ENCODE measurements at places on chromosomes 3 and 15.

- no peak for DNase-seq
Measured at GRCh38 chr3:147653367-147653923, 244.3 kb downstream of the ZIC1 start.

DNA sequence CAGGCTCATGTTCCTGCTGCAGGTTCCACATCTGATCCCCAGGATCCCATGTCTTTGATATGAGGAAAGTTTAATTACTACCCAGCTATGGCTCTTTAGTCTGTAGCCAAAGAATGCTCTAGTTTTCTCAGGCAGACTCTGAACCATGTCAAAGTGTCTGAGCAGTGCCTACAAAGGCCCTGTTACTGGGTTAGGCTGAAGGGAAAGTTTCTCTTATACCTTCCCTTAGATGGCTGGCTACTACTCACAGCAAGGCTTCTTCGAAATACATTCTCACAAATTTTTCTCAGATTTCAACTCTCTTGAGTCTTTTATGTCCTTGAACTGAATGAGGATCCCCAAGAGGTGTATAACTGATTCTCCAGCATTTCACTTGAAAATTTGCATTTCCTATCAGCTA lies 102.4 kb downstream of the NR1D2 start:
- DNase-seq, result no peak

DNA sequence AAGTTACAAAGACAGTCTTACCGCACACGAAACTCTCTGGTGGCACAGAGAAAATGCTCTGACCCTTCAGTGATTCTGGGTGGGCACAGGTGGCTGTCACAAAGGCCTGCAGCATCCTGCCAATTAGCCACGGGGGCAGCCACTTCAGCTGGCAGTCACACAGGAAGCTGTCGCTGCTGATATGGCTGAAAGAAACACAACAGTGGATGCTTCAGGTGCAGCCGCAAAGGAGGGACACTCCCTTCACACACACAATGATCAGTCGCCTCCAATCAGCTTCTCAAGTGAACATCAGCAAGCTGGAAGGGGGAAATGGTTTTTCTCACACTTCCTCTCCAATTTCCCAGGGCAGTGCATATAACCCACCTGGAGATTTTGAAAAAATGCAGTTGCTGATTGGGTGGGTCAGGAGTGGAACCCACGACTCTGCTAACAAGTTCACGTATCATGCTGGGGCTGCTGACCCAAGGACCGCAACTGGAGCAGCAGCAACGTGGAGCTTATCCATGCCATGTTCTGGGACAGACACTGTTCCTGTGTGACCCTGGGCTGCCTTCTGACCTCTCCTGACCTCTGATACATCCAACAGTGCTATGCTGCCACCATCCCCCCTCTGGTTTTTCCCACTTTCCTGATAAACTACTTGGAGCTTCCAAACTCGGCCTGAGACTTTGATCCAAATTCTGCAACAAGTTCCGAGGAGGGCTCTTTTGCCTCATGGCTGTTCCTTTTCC lies 106.6 kb downstream of the LRIG1 start:
- DNase-seq, result no peak

DNA sequence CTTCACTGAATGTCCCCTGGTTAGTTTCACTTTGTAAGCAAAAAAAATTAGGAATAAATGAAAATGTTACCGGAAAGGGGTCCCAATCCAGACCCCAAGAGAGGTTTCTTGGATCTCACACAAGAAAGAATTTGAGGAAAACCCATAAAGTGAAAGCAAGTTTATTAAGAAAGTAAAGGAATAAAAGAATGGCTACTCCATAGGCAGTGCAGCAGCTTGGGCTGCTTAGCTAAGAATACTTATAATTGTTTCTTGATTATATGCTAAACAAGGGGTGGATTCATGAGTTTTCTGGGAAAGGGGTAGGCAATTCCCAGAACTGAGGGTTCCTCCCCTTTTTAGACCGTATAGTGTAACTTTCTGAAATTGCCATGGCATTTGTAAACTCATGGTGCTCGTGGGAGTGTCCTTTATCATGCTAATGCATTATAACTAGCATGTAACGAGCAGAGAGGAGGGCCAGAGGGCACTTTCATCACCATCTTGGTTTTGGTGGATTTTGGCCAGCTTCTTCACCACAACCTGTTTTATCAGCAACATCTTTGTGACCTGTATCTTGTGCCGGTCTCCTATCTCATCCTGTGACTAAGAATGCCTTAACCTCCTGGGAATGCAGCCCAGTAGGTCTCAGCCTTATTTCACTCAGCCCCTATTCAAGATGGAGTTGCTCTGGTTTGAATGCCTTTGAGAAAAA lies 41.0 kb upstream of the CMSS1 start:
- no peak for DNase-seq

GRCh38 chr15:30043211-30043655 lies 39.5 kb upstream of the GOLGA8J start:
- DNase-seq, result no peak

GRCh38 chr3:171363202-171363601 lies 97.0 kb downstream of the TNIK start:
- DNase-seq, result no peak

GRCh38 chr15:51285399-51285798 lies 53.0 kb downstream of the CYP19A1 start:
- DNase-seq, result no peak

DNA sequence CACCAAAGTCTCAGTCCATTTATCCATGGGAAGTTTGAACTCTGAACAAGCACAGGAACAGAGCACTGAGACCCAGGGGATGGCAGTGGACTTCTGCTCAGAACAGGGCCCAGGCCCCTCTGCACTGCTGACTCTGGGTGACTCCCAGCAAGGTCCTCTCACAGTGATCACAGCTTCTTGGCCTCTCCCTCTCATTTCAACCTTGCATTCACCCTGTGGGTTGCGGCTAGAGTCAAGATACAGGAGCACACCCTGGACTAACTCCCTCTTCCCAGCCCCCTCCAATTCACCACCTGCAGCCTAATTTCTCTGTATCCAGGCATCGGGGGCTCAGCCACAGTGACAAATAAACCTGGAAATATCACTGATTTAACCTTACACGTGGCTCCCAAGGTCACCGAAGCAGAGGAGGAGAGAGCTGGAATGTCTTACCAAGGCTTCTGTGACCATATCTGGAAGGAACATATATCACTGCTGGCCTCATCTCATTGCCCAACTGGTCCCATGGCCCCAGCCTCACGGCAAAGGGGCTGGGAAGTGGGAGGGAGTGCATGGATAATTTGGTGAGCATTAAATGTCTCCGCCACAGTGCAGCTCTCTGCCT lies 1.2 kb downstream of the RTP3 start:
- DNase-seq, result no peak

GRCh38 chr3:69743975-69744906 lies 5.0 kb downstream of the MITF start:
- no peak for DNase-seq

DNA sequence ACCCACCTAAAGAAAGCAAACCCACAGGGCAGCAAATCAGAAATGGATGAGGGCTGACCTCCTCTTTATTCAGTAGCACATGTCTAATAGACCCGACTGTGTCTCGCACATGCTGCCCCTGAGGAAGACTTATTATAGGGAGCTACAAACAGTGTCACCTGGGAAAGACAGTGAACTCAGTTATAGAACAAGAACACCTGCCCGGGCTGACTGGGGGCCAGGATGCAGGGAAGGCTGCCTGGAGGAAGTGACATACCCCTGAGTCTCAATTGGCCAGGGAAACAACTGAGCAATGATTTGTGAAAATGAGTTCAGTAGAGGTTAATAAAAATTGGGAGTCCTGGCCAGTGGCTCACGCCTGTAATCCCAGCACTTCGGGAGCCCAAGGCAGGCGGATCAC lies 78.7 kb upstream of the CGNL1 start:
- DNase-seq, result no peak

DNA sequence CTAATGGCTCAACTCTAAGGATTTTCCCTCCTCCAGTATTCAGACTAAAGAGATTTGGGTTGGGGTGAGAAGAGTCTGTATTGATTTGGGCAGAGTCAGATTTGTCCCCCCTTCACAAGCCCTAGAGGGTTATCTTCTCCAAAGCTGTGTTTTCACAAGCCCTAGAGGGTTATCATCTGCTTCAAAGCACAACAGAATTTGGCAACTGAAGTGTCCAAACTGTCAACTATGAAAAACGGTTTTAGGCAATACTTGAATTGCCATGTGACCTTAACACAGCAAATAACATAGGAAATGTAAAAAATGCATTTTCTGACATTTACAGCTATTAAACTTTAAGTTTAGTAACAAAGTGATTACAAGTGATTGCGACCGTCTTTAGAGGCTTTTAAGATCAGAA lies 119.9 kb downstream of the IMPG2 start:
- no peak for DNase-seq

DNA sequence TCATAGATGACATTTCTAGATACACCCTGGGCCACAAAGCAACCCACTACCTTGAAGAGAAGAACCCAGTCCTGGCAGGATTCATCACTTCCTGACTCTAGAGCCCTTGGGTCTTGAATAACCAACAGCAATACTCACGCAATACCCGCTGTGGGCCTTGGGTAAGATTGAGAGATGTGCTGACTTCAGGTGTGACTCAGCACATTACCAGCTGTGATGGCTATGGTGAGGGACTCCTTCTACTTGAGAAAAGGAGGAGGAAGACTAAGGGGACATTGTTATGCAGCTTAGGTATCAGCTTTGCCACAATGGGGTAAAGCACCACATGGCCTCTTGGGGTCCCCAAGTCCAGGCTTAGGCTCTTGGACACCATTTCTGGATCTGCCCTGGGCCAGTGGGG lies 14.9 kb downstream of the C3orf33 start:
- no peak for DNase-seq

DNA sequence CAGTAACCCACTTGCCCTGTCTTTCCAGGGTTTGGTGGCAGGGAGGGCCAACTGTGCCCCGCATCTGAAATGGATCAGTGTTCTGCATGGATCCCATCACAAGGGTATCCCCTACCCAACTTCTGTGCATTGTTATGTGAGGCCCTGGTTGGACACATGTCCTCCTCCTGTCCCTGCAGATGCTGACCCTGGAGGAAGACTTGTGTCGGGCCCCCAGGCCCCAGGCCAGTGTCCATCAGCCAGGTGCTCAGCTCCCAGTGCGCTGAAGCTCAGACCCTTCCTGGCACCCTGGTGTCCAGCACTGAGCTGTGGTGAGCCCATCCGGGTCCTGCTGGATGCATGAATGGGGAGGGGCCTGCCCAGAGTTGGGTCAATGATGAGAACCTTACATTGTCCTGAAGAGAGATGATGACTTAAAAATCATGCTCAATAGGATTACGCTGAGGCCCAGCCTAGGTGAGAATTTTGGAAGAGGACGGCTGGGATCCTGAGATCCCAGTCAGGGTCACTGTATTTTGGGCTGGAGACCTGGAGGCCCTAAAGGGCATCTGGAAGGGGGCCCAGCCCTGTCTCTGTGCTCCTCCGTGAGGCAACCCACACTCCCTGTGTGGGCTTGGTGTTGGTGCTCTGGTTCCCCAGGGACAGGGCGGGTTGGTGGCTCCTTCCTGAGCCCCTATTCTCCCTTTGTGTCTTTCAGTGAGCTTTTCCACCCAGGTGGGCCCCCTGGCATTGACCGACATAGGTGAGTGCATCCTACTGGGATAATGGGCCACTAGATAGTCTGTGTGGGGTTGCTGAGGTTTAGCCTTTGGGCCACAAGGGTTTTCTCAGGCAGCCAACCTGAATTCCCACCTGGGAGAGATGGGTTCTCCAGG lies 199.1 kb downstream of the UBE3A start:
- no peak for DNase-seq

DNA sequence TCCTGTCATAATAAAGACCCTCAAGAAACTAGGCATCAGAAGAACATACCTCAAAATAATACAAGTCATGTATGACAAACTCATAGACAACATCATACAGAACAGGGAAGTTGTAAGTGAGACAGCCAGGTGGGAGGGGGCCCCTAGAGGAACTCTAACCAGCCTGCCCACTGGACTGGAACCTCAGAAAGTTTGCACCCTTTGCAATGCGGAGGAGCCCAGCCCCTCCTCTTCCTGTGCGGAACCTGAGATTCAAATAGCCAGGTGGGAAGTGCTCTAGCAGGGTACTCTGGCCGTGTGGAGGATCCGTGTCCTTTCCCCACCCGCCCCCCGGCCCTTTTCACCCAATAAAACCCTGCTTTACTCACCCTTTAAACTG lies 387.0 kb upstream of the CBLB start:
- DNase-seq, result no peak

- no peak for DNase-seq
Measured at GRCh38 chr3:146250449-146251382, at the start of gene PLSCR4. Gene PLSCR4, minus strand, starts transcription at chr3:146251105. Its CDS starts 29,034 bp downstream, at chr3:146222071.

- DNase-seq, result no peak
Measured at GRCh38 chr15:47573673-47574072, 143.6 kb upstream of the SEMA6D start.

DNA sequence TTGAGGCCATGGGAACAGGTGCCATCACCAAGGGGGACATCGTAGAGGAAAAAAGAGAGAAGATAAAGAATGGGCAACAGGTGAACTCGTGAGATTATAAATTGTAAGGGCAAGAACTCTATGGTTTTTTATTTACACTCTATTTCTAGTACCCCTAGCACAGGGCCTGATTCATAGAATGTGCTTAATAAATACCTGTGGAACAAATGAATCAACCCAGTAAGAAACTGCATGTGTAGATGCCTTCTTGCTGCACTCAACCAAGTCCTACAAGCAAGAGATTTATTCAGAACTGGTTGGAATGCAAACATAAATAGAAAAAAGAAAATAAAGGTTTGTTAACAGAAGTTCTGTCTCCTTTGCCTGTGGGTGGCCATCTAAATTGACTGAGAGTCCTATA lies 18.7 kb upstream of the KPNA1 start:
- DNase-seq, result no peak

DNA sequence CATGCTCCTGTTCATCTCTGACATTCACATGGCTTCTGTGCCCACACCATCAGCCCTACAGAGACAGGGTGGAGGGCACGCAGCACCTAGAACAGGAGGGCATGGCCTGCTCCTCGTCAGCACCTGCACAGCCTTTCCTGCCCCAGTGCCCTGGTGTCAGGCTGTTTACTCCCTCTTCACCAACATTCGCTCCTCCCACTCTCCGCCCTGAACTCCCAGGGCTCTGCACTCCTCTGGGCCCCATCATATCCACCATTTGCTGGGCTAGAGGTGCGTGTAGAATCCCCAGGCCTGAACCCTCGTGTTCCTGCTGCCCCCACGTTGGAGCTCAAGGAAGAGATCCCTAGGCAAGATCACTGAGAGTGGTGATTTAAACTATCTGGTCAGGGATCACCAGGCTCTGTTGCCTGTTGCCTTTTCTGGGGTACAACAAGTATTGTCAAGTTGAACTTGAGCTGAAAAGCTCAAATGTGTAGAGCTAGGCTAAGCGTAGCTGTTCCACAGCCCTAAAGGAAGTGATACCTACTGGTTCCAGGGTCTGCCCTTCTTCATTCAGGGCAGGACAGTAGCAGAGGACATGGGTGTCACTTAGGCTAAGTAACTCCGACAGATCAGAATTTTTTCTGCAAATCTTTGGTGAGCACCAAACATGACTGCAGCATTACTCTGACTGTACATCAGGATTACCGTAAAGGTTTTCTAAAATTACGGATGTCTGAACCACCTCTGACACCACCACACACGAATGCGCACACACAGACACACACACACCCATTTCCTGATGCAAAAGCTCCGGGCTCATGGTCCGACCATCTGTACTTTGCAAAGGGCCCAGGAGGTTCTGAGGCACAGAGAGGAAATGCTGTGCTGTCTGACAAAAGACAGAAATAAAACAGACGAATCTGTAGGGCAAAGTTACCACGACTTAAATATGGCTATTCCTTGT lies 43.7 kb upstream of the GNB5 start:
- DNase-seq, result no peak
